SW480 (cell line): ENCODE measurements at places on chromosomes 2 and 18.
A peak's percentile ranks its signal among the peaks of the same experiment; 100 is the strongest.

DNA sequence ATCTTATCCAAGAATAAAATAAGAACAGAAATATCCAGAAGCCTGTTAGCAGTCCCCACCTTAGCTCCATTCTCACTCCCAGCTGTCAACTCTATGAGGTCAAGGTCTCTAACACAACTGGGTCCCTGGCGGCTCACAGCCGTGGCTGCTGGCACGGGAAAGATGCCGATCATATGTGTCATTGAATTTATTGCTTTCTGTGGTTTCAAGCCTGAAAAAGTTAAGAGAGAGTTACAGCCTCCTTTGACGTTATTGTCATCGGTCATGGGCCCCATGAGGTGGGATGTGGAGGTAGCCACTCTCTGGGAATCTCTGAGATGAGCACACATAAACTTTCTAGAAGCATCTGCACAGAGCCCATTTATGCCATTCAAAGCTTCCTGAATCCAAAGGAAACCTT, 28.7 kb upstream of the CABLES1 start:
- DNase-seq: peak; percentile 97

DNA sequence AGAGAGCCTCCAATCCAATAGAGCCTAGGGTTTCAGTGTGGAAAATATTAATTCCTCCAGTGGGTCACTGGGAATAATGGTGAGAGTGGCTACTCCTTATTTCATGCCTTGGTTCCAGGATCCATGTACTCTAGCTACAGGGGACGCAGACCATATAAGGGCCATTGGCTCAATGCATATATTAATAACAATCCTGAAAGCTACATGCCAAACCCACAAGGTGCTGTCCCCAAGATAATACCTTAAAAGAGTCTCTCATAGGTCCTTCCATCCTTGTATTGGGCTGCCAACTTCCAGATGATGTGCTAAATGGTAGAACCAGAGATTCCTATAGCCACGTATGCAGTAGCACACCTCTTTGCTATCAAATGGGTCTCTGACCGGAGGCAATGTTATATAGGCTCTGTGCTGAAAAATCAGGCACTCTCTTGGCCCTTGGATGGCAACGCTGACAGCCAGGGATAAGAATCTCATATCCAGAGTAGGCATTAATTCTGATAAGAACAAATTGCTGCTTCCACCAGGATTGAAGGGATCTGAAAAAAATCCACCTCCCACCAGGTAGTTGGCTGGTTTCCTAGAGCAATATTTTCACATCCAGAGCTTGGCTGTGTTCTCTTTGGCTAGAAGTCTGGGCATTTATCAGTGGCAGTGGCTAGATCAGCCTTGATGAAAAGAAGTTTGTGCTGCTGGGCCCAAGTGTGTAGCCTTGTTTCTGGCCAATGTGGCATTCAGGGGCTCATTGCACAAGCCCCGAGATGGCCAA, 218.1 kb upstream of the MGAT5 start:
- no peak for DNase-seq

DNA sequence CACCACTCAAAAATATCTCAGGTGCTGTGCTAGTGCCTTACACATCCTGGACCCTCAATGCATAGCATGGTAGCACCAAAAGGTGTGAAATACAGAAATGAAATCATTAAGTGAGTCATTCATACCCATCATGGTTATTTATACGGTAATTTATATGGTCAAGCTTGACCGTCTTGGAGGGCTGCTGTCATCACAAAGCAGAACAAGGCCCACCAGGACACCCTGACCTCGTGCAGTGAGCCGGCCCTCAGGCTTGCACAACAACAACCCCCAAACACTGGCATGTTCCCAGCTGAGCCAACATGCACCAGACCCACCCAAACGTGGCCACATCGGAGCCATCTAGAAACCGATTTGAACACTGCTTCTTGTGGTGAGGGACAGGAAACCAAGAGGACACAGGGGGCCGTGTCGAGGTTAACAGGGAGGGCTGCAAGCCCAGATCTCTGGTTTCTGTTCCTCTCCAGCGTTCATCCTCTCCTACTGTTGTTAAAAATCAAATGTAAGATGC, 378.5 kb upstream of the ID2 start:
- no peak for DNase-seq

DNA sequence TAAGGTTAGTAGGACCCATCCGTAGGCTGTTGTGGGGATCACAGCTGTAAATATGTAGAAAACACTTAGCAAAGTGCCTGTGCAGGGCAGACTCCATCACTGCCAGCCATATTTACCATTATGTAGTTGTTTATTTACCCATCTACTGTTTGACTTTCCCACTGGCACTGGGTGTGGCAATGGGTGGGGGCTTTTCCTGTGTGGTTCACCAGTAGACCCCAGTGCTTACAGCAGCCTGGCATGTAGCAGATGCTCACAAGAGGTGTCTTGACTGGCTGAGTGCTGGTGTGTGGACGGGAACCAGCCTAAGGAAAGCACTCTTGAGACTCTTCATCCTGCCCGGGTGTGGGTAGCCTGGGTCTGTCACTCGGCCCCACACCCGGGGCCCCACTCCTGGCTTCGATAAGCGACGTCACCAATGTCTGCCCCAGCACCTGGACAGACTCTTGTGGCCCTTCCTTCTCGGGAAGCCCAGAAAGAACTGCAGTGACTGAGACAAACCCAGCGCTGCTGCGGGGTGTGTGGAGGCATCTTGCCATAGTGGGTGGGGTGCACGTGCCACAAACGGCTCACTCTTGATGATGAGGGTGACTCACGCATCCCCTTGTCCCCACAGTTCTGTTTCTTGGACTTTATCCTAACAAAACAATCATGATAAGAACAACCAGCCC, 78.3 kb downstream of the HDAC4 start:
- DNase-seq: peak; percentile 52

DNA sequence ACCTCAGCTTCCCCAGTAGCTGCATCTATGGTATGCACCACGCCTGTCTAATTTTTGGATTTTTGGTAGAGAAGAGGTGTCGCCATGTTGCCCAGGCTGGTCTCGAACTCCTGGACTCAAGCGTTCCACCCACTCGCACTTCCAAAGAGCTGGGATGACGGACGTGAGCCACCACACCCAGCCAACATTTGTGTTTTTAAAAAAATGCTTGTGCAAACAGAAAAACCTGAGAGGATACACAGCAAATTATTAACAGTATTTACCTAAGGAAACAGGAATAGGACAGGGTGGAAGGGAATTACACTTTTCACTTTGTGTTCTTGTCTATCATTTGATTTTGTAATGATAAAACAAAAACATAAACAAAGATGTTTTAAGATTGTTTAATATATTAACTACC, 25.1 kb downstream of the NOL10 start:
- DNase-seq: no peak

GRCh38 chr2:77156599-77156998, 365.6 kb downstream of the LRRTM4 start:
- peak; percentile 20 for DNase-seq
